ENCODE measurements at places on chromosomes 16 and 17. TPM values are rescaled to one million over a fixed set of nuclear protein-coding genes. Genes with fewer than 3 reads are reported as not detected.

The CCL22 gene
- total RNA-seq, result 0.09 TPM

The TMEM100 gene
- 0.85 TPM for total RNA-seq

The CDK5R1 gene
- total RNA-seq, result 1.7 TPM

- peak; percentile 75 for DNase-seq
Observed at GRCh38 chr17:21041741-21042457, 912 bp downstream of the USP22 start.
